ENCODE measurements at places on chromosomes 3 and 15. TPM values are rescaled to one million over a fixed set of nuclear protein-coding genes. Genes with fewer than 3 reads are reported as not detected.

DNA sequence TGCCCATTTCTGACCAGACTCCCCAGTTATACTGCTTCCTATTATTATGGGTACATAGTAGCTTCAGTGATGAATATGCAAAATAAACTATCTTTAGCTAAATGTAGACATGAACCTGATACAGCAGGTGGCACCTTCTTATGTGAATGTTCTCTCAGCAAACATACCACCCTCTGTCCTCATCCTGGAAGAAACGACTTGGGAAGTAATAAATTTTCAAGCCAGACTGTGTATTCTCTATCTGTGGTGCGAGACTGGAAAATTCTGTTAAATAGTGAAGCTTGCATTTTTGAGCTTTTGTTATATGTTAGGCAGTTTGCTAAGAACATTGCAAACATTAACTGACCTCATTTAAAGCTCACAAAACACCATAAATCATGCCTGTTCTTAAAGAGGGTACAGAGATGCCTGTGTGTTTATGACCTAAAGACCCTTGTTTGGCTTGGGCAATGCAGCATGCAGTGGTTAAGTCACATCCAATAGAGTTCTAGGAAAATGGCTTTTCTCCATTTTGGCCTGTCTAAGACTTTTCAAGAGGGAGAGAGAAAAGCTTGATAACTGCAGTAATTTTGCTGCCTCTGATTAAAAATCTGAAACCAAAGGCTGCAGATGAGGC lies 287.1 kb downstream of the NEK10 start:
- H3K36me3 ChIP-seq, result no peaks in the 10 kb centered on the region
- peaks cover under 1% of the 10 kb centered on the region for H3K4me1 ChIP-seq
- H3K4me3 ChIP-seq, result no peak overlapping the region

GRCh38 chr3:15440891-15441290 lies 13.5 kb downstream of the EAF1 start:
- no peaks in the 10 kb centered on the region for H3K4me1 ChIP-seq
- H3K36me3 ChIP-seq, result no peaks in the 10 kb centered on the region
- no peak overlapping the region for H3K27ac ChIP-seq
- no peaks in the 10 kb centered on the region for H3K27me3 ChIP-seq

The RBM6 gene
- total RNA-seq, result 212 TPM

The ARHGEF26 gene
- 24.8 TPM for total RNA-seq

- no peak for DNase-seq
- no peaks in the 10 kb centered on the region for H3K27me3 ChIP-seq
- no peaks in the 10 kb centered on the region for H3K36me3 ChIP-seq
- peaks cover 10% of the 10 kb centered on the region for H3K4me1 ChIP-seq
- no peak overlapping the region for H3K27ac ChIP-seq
Measured at GRCh38 chr3:23485922-23486321, 282.8 kb downstream of the UBE2E2 start.

DNA sequence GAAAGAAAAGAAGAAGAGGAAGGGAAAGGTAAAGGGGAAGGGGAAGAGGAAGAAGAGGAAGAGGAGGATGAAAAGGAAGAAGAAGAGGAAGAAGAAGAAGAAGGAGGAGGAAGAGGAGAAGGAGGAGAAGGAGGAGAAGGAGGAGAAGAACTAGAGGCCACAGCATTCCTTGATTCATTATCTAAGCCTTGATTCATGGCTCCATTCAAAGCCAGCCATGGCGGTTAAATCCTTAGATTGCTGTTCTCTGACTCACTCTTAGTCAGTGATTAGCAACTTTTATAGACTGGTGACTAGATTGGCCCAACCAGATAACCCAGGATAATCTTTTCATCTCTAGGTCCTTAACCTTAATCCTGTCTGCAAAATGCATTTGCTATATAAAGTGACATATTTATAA lies 47.6 kb downstream of the OSTN start:
- H3K4me3 ChIP-seq, result no peak overlapping the region
- H3K27ac ChIP-seq, result no peak overlapping the region
- no peaks in the 10 kb centered on the region for H3K4me1 ChIP-seq
- no peaks in the 10 kb centered on the region for H3K27me3 ChIP-seq
- no peaks in the 10 kb centered on the region for H3K36me3 ChIP-seq
